Lung microvascular endothelial cell (primary cell): ENCODE measurements at places on chromosomes 6 and 20. TPM values are rescaled to one million over a fixed set of nuclear protein-coding genes. Genes with fewer than 3 reads are reported as not detected.

EGFL8 gene
- 0.65 and 1.2 TPM in 2 replicates for total RNA-seq

GRCh38 chr20:3970016-3970415, 45.3 kb downstream of the RNF24 start:
- DNase-seq = no peak

GRCh38 chr20:5451643-5452210, 135.0 kb upstream of the PROKR2 start:
- no peak for DNase-seq

TTK gene
- 2.2 and 8.7 TPM in 2 replicates for total RNA-seq

HSF2 gene
- 15.9 and 18.8 TPM in 2 replicates for total RNA-seq

DNA sequence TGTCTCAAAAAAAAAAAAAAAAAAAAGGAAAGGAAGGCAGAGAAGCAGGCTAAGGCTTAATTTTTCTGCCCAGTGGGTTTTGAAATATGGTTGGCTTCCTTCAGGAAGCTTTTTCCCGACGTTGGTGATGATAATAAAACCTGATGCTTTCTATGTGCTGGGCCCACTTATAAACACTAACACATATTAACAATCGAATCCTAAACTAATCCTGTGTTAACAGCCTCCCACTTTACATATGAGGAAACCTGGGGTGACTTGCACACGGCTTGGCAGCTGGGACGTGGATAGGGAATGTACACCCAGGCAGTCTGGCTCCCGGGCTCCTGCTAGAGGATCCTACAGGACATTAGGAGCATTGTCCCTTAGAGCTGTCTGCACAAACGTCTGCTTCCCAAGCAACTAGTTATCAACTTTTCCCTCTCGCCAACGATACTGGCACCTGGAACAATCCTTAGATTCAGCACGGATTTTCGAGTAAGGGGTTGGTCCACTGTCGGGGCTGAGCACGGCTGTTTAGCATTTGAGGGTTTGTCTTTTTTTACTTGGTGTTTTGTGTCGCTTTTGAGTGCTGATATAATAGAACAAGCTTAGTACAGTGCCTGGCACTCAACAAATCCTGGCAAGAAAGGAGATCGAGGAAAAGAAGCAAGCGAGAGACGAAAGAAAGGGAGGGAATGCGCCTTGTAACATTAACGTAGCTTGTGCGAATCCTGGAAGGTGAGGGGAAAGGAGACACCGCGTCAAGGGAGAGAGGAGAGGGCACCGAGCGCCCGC, 622 bp upstream of the KIZ start:
- peak; percentile 48 for DNase-seq

DNA sequence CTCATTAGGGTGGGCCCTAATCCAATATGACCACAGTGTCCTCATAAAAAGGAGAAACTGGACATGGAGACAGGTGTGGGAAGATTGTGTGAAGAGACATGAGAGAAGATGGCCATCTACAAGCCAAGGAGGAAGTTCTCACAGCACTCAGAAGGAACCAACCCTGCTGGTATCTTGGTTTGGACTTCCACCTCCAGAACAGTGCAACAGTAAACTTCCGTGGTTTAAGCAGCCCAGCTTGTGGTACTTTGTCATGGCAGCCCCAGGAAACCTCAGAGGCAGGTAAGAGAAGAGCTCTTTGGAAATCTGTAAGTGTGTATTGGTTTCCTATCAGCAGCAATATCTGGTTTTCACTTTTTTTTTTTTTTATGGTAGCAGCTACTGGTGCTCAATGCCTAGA, 16.5 kb upstream of the CNKSR3 start:
- no peak for DNase-seq

- DNase-seq = peak; percentile 98
These were observed 114.7 kb downstream of the PSMB1 start for GRCh38 chr6:170438402-170438753.

GRCh38 chr6:168060521-168060931, 18.5 kb downstream of the FRMD1 start:
- peak; percentile 19 for DNase-seq

DNA sequence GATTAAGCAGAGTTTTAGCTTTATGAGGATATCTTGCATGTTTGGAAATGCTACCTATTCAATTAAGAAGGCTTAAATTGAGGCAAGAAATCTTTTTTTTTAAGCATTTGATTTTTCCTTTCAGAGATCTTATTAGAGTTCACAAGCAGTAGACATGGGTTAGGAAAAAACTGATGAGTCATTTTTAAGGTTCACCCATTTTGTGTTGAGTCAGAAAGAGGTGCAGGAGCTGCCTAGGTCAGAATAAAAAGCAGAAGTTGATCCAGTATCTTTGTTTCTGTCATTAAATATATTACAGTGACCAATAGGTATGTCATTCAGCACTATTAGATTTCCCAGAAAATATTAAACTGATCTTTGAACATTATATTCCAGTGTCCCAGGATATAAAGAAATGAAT, 306.8 kb downstream of the LMBRD1 start:
- no peak for DNase-seq

LAMA5 gene
- total RNA-seq = 5.4 and 14.2 TPM in 2 replicates

HSPA12B gene
- total RNA-seq = 8.7 and 9.9 TPM in 2 replicates

DNA sequence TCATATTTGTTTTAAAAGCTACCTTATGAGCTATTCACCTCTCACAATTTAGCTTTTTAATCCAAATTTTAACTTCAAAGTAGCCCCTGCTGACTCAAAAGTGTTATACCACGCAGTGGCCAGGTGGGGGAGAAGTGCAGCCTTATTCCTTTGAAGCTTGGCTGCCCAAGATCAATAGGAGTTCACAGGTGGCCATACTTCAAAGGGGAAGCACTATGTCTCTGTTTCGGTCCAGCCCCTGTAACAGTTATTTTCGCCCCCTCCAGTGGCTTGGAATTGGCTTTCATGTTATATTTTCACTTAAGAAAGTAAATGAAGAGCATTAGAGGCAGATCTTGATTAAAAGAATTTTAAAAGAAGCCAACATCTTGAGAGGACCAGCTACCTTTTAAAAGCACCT, 608.4 kb downstream of the EPHA7 start:
- peak; percentile 48 for DNase-seq

PCK1 gene
- not detected in 2 replicates for total RNA-seq

DNA sequence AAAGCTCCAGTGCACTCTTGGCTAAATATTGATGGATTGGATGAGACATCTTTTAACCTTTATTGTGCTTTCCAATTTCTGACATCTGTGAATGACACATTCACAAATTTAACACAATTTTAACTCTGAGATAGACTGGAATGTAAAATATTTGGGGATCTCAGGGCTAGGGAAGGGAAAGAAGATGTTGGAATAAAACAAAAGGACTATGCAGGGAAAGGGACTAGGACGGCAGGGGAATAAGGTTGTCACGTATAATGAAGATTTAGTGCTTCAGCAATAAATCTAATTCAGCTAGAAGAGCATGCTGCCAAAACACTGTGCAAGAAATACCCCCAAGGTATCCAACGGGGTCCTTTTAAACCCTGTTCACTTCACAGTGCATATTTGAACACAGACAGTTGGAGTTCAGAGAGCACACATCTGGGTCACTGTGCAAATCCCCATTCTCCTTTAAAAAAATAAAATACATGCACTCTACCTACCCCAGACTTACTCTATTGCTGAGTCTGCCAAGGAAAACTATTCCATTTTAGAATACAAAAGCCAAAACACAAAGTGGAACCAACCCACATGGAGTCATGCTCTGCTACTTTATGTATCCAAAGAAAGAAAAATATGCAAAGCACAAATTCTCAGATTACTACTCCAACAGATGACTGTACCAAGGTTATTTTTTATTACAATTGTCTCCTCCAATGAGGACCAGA, 151.0 kb upstream of the RSPO3 start:
- no peak for DNase-seq

DNA sequence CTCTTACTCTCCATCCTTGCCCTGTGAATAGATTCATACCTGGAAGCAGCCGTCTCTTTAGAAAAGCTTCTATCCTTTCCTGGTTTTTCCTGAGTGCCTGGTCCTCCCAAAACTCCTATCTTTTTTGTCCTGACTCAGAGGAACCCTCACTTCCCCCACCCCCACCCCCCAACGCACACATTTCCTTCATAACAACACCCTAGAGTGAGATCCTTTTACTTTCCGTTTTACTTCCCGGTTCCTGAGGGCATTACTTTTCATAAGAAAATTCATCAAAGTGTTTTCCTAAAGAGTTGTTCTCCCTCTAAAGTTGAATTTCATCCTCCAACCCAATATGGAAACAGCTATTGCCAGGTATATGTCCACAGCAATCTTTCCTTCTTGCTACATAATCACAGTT, 327.0 kb downstream of the NRN1 start:
- peak; percentile 18 for DNase-seq

HLA-DQA2 gene
- not detected in 2 replicates for total RNA-seq

GRCh38 chr6:16540804-16541752, 220.2 kb downstream of the ATXN1 start:
- DNase-seq = no peak
